Stimulated activated CD4-positive, alpha-beta T cell treated with anti-CD3 and anti-CD28 coated beads, Interleukin-4, amount 100 ng/mL, for 24 hours (primary cell): ENCODE measurements at places on chromosomes 3 and 15.

DNA sequence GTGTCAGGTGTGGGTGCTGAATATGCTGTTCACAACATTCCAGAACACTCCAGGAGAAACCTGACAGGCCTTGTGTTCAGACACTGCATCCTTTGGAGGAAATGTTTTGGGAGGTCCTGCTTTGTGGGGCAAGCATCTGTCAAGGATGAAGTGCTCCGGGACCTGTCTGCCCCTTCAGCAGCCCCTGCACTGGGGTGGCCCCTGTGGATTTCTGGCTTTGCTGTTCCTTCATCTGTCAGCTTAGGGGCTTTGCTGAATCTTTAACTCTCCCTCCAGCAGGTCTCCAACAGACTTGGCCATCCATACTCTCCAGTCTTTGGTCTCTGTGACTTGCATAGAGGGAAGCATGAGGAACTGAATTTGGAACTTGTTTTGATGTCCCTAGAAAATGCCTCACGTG, 3.1 kb downstream of the PRR23E start:
- DNase-seq: no peak

GRCh38 chr3:142886940-142887339, 1.9 kb downstream of the PCOLCE2 start:
- DNase-seq: no peak

- DNase-seq: no peak
These were observed 13.8 kb upstream of the ADPGK start for GRCh38 chr15:72797338-72797689.

GRCh38 chr3:129224984-129225393, 24.4 kb upstream of the COPG1 start:
- no peak for DNase-seq

- DNase-seq: no peak
These were observed 384.5 kb upstream of the NECTIN3 start for GRCh38 chr3:110687138-110687537.

DNA sequence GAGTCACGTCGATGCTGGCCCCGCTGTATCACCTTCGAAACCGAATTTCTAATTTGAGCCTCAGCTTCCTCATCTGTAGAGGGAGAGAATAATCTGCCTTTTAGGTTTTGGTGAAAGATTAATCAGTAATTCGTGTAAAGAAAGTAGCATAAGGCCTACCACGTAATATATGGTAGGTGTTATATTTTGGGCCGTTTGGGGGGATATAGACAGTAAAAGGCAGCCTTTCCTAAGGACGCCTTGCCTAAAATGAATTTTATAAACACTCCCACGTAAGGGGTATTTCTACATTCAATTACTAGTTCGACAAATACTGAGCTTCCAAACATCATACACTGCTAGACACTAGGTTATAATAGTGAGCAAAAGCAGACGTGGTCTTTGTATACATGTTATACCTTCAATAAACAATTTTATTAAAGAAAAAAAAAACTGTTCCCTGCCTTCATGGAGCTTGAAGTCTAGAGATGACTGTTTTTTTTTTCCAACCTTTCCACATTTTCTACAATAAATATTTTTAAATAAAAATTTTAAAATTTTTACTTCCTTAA, 737 bp downstream of the JAGN1 start:
- no peak for DNase-seq

- no peak for DNase-seq
These were observed 63.1 kb downstream of the ARNT2 start for GRCh38 chr15:80467311-80467714.

GRCh38 chr3:152724270-152724669, 110.7 kb upstream of the P2RY1 start:
- no peak for DNase-seq
